ENCODE measurements at places on chromosomes 12 and 14.

GRCh38 chr14:91614187-91614586, 104.1 kb upstream of the PPP4R3A start:
- no peak for DNase-seq

- DNase-seq = no peak
Measured at GRCh38 chr12:91394903-91395302, 212.3 kb upstream of the DCN start.

DNA sequence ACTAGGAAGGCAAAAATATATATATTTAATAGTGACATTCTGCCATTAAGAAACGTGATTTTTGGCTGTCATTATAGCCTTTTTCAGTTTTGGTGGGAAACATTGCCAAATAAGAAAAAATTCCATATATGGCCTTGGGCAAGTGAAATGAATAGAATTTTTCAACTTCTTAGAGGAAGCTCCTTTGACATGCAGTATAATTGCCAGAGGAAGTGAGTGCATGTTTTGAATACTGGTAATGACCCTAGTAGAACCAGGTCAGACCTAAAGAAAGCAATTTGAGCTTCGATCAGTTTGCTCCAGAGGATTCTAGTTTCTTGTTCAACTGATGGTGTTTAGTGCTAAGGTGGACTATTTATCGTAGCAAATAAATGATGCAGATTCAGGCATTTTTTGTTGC, 26.2 kb upstream of the TRIM9 start:
- no peak for DNase-seq

- DNase-seq = no peak
Measured at GRCh38 chr14:103679351-103679750, 35.9 kb downstream of the XRCC3 start.

DNA sequence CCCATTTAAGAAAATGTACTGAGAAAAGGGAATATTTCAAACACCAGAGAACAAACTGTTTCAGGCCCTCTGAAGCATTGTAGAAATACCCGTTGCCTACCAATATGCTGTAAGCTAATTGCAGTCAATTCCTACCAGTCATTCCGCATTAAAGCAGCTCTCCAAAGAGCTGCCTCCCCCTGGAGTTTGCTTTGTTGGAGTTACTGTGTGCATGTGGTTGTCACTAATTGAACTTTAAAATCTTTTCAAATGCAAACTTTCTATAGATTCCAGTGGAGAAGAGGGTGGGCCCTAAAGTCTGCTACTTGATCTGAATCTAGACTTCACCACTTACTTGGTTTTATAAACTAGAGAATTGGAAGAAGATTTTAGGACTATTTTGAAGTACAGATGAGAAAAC, 112.7 kb downstream of the PLXNC1 start:
- no peak for DNase-seq

GRCh38 chr14:52891800-52892199, 59.0 kb downstream of the FERMT2 start:
- DNase-seq = no peak

DNA sequence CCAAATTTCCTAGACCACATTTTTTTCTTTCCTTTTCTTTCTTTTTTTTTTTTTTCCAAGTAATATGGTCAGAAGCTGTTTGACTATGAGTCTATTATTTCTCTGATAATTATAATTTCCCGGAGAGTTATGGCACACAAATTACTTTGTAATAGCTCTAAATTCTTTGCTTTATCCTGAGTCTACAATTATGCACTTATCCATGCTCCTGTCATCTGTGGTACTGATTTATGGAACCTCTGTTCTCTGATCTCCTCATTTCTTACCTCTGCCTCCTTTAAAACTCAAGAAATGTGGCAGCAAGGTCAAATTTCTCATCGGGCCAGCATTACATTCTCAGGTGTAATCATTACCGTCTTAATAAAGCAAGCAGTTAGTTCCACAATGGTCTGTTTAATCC, 282.1 kb downstream of the PAWR start:
- DNase-seq = no peak

DNA sequence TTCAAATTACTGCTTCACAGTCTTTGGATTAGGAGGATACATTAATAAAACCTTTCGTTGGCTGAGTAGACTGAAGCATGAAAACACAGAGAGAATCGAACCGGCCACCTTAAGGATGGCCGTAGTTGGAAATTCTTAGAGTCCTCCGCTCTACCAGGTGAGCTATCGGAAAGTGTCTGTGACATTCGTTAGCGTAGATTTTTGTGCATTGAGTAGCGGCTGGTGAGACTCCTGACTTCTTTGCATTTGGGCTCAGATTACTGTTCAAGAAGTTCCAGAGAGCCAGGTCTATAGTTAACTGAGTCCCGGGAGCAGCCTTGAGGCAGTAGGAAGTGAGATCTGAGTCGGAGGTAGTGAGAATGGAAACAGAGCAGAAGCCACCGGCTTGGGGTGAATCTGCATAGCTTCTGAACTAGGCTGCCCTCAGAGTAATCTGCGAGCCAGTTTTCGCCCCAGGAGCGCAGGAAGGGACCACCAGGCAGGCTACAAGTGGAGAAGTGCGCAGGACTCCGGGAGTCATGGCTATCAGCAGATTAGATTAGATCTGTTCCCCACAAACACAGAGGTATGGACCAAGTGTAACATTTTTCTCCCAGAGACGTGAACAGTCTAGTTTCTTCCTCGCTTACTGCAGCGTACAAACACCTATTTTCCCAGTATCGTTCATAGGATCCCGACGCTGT, 11.0 kb downstream of the OR6S1 start:
- no peak for DNase-seq

DNA sequence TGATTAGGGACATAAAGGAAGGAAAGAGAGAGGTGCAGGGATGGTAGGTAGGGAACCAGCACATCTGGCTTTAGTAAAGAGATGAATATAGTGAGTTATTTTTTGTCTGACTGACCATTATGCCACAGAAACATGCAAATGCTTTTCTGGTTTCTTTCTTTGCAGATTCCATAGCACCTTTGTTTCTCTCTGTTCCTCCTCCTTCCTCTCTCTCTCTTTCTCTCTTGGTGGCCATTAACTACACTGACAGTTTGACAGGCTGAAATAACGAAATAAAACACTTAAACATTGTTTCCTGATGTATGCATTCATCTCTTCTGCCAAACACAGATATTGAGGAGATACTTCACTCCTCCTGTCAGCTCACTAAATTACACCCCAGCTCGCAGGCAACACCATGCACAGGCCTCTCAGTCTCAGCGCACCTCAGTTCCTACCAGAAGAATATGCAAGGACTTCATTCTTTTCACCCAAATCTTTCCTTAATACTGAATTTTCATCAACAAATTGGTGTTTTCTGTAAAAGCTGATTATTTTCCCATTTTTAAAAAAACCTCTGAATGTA, 406.9 kb upstream of the SOX5 start:
- no peak for DNase-seq

DNA sequence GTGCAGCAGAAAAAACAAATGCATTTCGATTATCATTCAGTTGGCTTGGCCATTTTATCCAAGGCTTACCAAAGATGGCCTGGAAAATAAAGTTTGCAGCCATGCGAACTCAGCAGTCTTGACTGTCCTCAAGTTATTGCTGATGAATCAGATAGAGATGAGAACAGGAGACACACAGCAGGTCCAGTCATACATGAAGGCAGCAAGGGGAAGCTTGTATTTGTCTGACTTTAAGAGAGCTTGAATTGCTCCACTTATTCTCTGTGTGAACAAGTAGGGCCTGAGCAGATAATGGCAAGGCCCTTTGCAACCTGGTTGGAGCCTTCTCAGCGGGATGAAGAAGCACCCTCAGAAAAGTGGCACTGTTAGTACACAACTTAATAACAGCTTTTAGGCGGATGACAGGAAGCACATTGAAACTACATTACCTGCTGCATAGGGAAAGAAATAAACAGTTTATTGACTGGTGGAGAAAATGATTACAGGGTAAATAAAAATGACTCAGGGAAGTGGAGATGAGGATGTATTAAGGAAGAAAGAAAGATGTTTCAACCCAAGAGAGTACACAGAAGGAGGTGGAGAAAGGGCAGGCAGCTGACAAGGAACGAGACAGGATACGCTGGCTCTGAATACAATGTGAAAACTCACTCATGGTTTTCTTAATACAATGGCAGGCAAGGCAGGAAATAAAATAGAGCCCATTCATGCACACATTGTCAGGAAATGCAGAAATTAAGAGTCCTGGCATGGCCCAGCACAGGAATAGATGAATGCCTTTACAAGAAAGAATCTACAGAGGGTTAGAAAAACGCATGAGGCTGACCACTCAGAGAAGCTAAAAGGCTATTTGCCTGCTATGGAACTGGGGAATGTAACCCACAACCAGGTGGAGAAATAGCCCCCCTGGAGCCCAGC, 128.4 kb downstream of the GALC start:
- no peak for DNase-seq

DNA sequence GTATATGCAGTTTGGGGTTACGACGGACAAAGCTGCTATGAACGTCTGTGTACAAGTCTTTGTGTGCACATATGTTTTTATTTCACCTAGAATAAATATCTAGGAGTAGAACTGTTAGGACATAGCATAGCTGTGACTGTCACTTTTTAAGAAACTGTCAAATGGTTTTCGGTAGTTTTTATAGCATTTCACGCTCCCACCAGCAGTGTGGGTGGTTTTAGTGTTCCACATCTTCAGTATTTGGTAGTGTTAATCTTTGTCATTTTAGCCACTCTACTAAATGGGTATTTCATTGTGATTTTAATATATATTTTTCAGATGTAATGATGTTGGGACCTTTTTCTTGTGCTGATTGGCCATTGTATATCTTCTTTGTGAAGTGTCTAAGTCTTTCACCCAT, 109.1 kb upstream of the BCAT1 start:
- no peak for DNase-seq

DNA sequence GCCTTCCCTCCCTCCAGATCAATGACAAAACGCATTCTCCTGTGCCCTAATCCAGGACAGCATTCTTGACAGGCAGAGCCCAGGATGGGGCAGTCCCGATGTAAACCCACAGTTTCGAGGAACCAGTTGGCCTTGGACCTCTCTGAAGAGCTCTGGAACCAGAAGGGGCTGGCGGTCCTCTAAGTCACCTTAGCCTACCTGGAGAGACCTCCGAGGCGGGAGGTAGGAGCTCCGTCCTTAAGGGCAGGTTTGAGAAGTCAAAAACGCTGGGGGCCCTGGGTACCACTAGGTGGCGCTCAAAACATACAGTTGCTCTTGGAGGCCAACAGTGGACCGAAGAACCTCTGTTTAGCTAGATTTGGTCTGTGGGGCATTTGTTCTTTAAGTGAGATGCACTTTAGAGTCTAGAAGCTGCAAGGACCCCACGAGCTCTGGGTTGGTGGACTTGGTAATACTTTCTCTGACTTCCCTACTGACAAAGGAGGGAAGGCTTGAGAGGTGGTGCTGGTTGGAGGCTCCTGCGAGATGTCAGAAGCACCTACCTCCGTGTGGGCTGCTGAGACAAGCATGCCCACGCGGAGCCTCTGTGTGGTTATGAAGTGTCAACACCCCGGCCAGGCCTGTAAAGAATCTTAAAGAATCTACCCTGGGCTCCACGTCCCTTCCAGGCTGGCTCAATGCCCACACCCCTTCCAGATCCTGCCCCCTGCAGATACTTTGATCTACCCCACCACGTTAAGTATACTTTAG, 74.8 kb upstream of the CHST11 start:
- DNase-seq = peak; percentile 58

- DNase-seq = no peak
Measured at GRCh38 chr14:32492457-32492856, 163.4 kb downstream of the AKAP6 start.

DNA sequence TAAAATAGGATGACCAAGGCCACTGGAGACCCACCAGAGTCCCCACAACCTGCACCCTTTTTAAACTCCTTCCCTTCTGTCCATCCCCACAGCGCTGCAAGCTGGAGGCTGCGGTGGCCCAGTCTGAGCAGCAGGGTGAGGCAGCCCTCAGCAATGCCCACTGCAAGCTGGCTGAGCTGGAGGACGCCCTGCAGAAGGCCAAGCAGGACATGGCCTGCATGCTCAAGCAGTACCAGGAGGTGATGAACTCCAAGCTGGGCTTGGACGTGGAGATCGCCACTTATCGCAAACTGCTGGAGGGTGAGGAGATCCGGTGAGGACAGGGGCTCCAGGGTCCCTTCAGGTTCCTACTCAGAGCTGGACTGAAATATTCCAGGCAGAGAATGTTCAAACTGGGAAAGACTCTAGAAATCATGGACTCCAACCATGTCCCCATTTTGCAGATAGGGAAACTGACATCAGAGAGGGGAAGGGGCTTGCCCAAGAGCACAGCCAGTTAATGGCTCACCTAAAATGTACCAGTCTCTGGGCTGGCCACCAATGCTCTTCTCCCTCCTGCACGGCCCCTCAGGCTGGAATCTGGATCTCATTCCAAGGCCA, 17.2 kb downstream of the KRT85 start:
- no peak for DNase-seq

DNA sequence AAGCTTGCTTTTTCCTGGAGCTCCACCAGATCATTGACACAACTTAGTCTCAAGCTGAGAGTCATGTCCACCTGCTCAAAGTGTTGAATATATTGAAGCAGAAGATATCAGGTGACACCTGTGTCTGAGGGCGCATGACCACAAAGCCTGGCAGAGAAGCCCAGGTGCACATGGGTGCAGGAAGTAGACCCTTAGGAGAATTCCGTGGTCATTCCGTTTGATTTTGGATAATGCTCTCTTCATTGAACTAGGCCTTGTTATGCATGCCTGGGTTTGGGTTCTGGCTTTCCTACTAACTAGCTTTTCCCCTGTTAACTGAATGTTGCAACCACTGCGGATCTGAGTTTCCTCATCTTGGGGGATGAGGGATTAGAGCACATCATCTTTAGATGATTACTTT, 7.1 kb downstream of the ARHGDIB start:
- no peak for DNase-seq

- no peak for DNase-seq
Measured at GRCh38 chr14:72573725-72574417, 320.0 kb downstream of the DPF3 start.

- DNase-seq = no peak
Measured at GRCh38 chr12:51382173-51382572, 9.0 kb downstream of the GALNT6 start.

GRCh38 chr12:124573839-124574786, 6.7 kb upstream of the NCOR2 start:
- no peak for DNase-seq

DNA sequence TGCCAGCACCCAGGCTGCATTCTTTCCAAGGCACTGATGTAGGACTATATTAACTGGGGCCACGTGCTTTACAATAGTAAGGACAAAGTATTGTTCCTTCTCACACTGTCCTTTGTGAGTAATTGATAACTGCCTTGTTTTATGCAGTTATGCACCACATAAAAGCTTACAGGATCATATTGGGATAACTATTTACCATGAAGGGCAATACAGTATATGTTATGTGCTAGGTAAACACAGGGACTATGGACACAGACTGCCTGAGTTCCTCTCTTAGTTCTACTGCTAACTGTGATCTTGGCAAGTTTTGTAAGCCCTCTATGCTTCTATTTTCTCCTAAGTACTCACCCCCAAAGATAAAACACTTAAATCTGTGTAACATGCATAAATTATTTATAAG, 183.7 kb downstream of the NOVA1 start:
- DNase-seq = no peak

- DNase-seq = no peak
Measured at GRCh38 chr12:57755454-57756372, 810 bp downstream of the MARCHF9 start.
